ENCODE measurements at places on chromosomes 2 and 18.

DNA sequence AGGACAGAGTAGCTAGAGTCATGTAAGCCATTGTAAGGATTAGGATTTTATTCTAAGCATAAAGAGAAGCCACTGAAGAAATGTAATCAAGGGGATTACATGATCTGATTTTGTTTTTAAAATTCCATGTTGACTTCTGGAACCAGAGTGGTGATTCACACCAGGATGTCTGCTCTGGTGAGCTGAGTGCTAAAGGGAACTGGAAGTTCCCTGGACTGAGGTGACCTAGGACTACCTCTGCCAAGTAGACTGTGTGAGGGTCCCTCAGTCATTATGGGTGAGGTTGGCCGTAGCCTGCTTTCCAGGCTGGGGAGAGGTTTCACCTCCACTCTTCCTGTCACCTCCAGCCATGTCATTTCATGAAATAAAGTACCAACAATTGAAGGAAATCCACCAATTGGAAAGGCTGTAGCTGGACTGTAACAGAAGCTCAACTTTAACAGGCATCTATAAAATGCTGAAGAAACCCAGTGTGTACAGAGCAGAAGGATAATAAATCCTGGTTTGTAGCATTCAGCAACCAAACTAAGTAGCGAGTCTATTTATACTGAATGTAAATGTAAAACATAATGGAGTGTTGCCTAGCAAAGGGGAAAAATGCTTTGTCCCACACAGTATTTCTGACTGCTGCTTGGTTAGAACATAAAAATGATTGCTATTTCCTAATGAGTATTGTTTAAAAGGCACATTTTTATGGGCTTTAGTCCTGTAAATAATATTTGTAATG, 507.4 kb upstream of the PKDCC start:
- DNase-seq: no peak

- no peak for DNase-seq
These were observed 94.3 kb upstream of the TWSG1 start for GRCh38 chr18:9240270-9240669.

GRCh38 chr2:114265261-114265660, 177.2 kb upstream of the DPP10 start:
- DNase-seq: no peak

- DNase-seq: no peak
These were observed 47.6 kb downstream of the PDE1A start for GRCh38 chr2:182379241-182379640.

GRCh38 chr18:77559274-77559910, 309.7 kb downstream of the GALR1 start:
- no peak for DNase-seq

Data from CD4-positive, alpha-beta T cell treated with Interleukin-4 for 1 hour (primary cell).